NCI-H1092 (cell line): ENCODE measurements at places on chromosomes 13 and 19.

DNA sequence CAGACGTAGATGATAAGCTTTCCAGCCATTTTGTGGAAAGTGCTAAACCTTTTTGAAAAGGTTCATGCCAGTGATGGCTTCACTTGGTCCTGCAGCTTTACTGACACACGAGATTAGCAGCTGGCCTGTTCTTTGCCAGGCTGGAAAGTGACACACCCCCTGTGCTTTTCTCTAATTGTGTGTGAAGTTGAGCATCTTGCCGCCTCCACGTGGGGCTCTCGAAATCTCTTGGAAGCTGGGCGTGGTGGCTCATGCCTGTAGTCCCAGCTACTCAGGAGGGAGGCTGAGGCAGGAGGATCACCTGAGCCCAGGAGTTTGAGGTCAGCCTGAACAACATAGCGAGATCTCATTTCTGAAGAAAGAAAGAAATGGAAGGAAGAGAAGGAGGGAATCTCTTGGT, 25.3 kb upstream of the EHD2 start:
- no peak for DNase-seq

DNA sequence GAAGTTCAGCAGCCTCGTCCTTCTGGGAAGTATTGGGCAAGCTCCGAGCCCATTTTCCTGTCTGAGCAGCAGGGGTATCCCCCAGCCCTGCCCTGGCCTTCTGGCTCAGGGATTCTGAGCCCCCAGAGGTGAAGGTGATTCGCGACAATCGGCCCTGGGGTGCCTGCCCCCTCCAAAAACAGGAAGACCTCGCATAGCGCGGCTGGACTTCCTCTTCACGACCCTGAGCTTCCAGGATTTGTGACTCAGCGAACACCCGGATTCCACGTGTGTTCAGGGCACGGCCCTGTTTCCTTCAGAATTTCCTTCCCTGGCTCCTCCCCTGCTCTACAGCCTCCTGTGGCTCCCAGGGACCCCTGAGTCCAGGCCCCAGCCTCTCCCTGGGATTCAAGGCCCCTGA, at the start of gene SEMA6B:
Gene SEMA6B, minus strand, starts transcription at position 116 of the 400 bp plus-strand sequence. CDS start 1,227 bp downstream, outside the sequence.
- DNase-seq, result no peak

- peak; percentile 90 for DNase-seq
Measured at GRCh38 chr13:112247471-112248405, 128.4 kb upstream of the SPACA7 start.

DNA sequence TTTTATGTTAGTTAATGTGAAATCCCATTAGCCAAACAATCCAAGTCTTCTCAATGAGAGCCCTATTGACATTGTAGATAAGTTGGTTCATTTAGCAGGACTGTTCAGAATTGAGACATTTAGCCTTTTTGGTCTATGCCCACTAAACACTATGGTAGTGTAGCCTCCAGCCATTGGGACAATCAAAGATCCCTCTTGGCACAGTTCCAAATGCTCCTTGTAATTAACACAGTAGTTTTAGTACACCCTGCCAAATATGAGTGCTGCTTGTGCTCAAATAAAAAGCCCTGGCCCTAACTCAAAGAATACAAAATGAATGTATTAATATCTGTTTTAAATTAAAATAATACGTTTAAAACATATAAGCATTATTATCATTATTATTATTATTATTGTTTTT, 15.4 kb upstream of the FAM216B start:
- DNase-seq, result peak; percentile 10

GRCh38 chr13:30502237-30502636, 36.5 kb upstream of the HMGB1 start:
- no peak for DNase-seq

DNA sequence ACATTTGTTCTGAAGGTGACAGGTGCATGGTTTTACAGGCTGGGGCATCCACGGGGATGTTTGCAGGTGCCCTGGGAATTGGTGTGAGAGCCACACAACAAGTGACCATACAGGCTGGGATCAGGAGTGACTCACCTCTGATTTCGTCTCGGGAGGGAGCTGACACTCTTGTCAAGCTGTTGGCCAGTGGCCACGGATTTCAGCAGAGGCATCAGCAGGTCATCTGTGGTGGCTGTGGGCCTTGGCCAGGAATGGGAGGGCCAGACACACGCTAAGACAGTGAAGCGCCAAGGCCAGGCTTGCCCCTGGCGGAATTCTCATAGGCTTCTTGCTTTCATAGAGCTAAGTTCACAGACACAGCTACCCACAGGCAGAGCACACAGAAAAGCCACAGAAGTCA, 108.6 kb downstream of the HSPH1 start:
- no peak for DNase-seq

- no peak for DNase-seq
Measured at GRCh38 chr13:27679896-27680295, 58.2 kb downstream of the POLR1D start.

DNA sequence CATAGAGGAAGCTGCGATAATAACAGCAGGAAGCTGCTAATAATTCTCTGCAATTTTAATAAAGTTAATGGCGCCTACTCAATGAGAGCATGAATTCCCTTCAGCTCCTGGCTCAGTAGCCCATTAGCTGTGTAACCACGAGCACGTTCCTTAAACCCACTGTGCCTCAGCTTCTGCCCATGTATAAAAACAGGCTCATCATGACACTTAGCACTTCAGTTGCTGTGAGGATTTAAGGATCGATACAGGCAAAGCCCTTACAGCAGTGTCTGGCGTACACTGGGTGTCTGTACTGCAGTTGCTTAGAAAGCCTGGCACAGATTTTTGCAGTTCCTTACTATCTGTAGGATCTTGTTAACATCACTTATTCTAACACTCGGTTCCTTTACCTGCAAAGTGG, 673.4 kb upstream of the ARGLU1 start:
- DNase-seq, result peak; percentile 18

- no peak for DNase-seq
Measured at GRCh38 chr13:25902455-25902854, 149.4 kb downstream of the SHISA2 start.

GRCh38 chr13:74306496-74306895, 172.3 kb upstream of the KLF12 start:
- no peak for DNase-seq

GRCh38 chr19:53994811-53995210, 3.4 kb downstream of the CACNG6 start:
- DNase-seq, result no peak

DNA sequence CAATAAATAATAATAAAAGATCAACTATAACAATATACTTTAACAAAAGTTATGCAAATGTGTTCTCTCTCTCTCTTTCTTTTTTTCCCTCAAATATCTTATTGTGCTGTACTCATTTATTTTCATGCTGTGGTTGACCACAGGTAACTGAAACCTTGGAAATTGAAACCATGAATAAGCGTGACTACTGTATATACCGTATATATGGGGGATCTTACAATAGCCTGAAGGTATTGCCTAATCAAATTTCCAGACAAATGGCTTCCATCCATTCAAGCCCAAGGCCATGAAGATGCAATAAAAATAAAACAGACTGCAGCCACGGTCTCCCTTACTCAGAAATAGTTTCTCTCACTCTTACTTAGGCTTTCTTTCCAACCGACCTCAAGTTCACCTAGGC, 98.3 kb downstream of the SLITRK6 start:
- DNase-seq, result no peak

DNA sequence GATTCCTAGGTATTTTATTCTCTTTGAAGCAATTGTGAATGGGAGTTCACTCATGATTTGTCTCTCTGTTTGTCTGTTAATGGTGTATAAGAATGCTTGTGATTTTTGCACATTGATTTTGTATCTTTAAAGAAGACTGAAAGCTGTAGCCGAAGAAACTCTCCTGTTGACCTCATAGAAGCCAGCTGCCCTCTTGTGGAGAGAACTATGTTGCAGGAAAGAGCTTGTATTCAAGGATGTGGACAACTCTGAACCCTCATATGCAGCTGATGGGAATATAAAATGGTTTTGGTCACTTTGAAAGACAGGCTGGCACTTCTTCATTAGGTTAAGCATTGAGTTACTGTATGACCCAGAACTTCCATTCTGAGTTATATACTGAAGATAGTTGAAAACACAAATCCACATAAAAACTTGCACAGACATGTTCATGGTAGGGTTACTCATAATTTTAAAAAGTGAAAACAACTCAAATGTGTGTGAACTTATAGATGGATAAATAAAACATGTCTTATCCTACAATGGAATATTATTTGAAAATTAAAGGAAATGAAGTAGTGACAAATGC, 65.8 kb upstream of the SLITRK6 start:
- DNase-seq, result no peak

DNA sequence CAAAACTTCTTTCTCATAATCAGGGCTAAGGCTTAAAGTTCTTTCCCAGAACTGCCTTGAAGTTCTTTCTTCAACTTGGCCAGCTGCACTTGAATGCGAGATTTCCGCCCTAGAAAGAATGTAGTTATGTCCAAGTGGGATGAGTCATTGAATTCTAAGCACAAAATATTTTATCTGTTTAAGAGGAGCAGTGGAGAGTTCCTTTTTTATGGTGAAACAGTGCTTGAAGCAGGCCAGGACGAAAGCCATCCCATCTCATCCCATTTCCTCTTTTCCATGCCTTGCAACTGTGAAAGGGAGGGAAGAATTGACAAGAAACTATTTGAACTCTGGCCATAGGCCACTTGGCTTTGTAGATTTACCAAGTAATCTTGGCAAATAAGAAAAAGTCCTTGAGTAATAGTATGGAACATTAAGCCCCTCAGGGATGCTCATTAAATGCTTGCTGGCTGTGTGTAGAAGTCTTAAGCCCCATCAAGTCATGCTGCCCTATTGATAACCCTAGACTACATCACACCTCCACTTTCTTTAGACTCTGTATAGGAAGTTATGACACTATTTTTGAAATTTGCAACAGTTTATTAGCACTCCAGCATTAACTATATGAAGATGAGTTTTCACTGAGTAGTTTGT, 174.5 kb downstream of the KCTD12 start:
- no peak for DNase-seq

DNA sequence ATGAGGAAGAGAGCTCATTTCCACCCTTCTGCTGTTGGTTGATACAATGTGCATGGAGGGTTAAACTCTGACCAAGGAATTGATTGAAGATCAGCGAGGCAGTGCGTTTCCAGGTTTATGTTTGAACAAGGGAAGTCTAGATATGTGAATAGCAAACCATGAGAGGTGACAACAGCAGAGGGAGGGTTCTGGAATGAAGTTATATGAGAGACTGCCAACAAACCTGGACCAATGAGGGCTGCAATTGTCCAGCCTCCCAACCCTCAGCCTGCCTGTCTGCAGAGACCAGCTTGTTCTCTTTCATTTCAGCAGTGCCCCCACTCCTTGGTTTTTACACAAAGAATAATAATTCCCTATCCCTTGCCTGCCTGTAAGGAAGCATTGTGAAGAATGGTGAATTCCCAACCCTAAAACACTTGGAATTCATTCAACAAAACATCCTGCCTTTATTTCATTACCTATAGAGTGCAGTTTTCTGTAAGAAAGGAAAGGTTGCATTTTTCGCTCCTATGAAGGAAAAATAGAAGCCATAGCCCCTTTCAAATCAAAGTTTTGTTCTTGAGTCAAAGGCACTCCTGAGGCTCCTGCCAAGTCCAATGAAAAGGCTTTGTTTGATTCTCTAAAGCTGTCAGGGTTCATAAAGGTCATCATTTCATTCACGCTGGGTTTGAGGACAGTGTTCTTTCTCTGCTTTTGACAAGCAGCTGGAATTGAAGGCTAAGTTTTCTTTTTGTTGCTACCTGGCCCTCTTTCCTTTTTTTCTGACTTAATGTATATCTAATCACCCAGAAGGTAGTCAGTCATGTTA, 53.6 kb upstream of the ABCC4 start:
- DNase-seq, result no peak

DNA sequence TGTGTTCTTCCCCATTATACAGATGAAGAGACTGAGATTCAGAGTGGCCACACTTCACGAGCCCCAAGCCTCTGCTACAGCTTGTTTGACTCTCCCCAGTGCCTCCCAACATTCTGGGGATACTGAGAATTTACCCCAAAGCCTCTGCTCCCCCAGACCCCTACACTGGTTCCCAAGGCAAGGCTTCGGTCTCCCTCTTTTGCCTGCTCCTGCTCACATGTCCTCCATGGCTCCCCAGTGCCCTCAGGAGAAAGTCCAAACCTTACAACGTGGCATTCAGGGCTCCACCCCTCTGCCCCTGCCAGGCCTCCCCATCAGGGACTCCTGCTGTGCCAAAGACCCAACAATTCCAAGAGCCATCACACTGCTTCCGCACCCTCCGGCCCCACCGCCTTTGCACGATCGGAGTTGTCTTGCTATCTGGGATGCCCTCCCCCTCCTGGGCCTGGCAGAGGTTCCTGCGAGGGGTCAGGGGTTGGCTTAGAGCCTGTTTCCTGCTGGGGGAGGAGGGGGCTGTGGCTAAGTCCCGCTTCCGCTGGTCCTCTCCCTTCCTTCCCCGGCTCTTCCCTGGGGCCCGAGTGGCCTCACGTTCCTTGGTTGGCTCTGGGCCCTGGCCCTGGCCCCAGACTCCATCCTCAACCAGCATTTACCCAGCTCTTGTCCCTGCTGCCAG, 15.4 kb downstream of the GTPBP3 start:
- no peak for DNase-seq

GRCh38 chr13:59696271-59696670, 467.5 kb downstream of the DIAPH3 start:
- no peak for DNase-seq

- DNase-seq, result no peak
Measured at GRCh38 chr13:77696879-77697216, 639 bp upstream of the SLAIN1 start.

- DNase-seq, result no peak
Measured at GRCh38 chr19:4916292-4917082, 7.2 kb downstream of the UHRF1 start.

GRCh38 chr13:31923134-31923763, 108.3 kb upstream of the FRY start:
- no peak for DNase-seq

DNA sequence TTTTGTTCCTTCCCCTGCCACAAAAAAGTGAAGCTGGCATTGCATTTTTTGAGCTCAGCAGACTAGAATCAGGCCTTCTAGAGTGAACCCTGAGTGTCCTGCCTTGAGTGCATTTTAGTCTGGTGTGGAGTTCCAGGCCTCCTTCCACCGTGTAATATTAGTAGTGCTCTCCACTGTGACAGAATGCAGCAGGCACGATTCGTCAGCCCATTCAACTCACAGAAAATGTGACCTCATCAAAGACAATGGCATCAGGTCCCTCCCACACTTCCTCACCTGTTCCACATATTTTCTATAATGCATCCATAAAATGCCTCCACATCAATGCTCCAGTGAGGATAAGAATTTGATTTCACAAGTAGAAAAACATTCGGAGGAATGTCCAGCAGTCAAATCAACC, 227.6 kb downstream of the FGF9 start:
- no peak for DNase-seq

DNA sequence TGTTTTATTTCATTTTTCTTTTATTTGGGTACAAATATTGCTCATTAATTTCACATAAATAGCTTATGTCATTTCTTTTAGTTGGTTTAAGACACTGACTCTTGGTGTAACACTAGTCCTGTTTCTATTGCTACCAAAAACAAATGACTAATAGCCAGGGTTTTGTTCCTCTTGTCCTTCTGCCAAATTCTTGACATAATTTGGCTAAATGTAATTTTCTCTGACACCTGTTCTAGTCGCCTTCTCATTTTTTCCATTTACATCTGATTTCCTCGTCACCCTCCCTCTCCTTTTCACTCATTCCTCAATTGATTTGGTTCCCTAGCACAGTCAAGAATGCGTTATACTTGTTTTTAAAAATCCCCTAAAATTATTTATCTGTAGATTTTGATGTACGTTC, 1718.7 kb downstream of the EFNB2 start:
- no peak for DNase-seq
